Ureter (tissue), 1 donor: ENCODE measurements at places on chromosomes 1 and 21. TPM values are rescaled to one million over a fixed set of nuclear protein-coding genes. Genes with fewer than 3 reads are reported as not detected.

- DNase-seq = no peak
Measured at GRCh38 chr1:33719771-33720670, 143.9 kb upstream of the HMGB4 start.

GRCh38 chr1:79376106-79376505 lies 369.6 kb upstream of the ADGRL4 start:
- no peak for DNase-seq

- DNase-seq = no peak
Measured at GRCh38 chr1:2446394-2446793, 29.7 kb upstream of the PLCH2 start.

The CCDC181 gene
- 1.9 TPM for total RNA-seq

GRCh38 chr1:180734366-180734765 lies 102.5 kb downstream of the XPR1 start:
- no peak for DNase-seq

The TNFAIP8L2 gene
- total RNA-seq = 0.34 TPM

DNA sequence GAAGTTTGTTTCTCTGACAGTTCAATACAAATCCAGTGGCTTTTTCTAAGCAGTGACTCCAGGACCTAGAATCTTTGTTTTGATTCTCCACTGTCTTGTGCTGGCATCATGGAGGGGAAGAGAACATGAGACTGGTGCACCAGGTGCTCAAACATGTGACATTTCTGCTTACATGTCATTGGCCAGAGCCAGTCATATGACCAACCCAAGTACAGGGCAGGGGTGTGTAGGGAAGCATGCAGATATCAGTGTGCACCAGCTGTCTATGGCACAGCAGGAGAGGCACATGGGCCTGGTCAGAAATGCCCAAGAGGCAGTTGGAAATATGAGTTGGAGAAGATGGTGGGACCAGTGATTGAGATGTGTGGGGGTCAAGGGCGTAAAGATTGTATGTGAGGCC lies 297.0 kb downstream of the HHAT start:
- DNase-seq = no peak

- no peak for DNase-seq
Measured at GRCh38 chr1:100585786-100586185, 47.8 kb downstream of the GPR88 start.

The CFHR5 gene
- not detected for total RNA-seq

- DNase-seq = no peak
Measured at GRCh38 chr1:65207317-65207716, 59.3 kb downstream of the AK4 start.

GRCh38 chr1:7262611-7263010 lies 477.4 kb downstream of the CAMTA1 start:
- DNase-seq = no peak

DNA sequence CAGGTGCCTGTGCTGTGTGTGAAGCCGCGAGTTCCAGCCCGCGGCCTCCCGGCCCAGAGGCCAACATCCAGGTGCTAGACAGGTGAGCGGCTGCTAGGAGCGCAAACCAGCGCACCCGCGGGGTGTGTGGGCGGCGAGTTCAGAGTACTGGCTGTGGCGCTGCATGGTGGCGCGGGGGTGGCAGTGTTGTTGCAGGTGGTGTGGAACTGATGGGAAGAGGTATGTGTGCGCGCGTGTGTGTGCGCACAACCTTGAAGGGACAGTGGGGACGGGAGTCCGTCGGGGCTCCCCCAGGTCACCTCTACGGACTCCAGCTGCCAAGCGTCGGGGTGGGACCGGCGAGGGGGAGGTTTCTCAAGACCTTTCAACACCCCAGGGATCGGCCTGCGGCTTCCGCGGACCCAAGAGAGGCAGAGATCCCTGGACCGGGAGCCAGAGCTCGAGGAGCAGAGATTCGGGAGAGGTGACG lies 433 bp upstream of the DMBX1 start:
- no peak for DNase-seq

The CYYR1 gene
- total RNA-seq = 27.6 TPM

DNA sequence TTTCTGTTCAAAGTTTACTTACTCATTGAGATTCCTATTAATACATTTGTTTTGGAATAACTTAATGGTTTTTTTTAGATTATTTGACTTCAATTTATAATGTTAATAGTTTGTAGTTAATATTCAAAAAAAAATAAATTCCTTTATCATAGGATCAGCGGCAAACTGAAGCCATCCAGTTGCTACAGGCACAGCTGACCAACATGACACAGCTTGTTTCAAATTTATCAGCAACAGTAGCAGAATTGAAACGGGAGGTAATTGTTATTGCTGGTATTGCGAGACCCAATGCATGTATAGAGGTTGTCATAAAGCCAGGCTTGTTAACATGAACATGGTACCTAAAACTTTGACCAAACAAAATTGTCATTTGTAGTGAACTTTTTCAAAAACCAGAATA lies 59.0 kb upstream of the FASLG start:
- DNase-seq = no peak

DNA sequence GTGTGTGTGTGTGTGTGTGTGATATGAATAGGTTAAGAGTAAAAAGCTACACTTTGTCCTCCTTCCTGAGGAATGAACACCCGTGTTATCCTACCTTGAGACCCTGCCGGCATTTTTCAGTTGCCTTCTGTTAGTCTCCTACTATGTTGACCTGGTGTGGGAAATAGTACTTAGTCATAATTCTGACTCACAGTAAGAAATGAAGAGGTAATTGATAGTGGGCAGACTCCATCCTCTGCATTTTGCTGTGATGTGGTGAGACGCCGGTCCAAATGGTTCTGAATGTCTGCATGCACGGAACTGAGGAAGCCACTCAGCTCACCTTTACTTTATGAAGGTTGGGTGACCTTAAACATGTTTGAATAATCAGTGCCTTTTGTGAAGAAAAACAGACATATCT lies 12.6 kb downstream of the CD101 start:
- no peak for DNase-seq

The ERRFI1 gene
- 62.3 TPM for total RNA-seq

DNA sequence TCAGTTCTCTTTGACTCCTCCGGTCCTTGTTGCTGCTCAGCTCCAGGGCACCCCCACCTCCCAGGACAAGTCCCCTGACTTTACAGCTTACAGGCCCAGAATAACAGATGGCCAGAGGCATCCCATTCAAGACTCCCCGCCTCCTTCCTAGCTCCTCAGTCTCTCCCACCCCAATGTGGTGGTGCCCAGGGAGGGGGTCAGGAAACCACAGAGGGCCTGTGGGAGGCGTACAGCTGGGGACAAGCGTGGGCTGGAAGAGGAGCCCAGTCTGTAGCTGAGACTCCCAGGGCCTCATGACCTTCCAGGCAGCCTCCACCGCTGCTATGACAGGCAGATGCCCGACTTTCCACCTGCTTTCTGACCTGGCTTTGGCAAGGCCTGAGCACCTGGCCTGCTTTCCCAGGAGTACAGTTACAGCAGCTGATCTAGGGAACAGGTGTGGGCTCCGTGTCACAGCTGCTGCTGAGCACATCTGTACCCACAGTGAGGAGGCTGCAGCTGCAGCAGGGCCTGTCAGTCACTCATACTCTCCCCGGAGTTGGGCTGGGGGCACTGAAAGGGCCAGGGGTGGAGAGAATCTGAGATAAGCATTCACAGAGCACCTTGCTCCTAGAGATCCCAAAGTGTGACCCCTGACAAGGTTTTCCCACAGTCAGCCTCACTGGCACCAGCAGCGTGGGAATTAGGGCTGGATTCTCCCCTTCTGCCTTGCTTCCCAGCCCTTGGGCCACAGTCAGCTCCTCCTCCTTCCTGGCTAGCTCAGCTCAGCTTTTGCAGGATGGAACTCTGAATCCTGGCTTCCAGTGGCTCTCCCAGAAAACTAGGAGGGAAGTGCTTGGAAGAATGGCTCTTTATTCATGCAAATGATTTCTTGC lies 7.1 kb upstream of the NAV1 start:
- no peak for DNase-seq

The PLA2G2D gene
- not detected for total RNA-seq

DNA sequence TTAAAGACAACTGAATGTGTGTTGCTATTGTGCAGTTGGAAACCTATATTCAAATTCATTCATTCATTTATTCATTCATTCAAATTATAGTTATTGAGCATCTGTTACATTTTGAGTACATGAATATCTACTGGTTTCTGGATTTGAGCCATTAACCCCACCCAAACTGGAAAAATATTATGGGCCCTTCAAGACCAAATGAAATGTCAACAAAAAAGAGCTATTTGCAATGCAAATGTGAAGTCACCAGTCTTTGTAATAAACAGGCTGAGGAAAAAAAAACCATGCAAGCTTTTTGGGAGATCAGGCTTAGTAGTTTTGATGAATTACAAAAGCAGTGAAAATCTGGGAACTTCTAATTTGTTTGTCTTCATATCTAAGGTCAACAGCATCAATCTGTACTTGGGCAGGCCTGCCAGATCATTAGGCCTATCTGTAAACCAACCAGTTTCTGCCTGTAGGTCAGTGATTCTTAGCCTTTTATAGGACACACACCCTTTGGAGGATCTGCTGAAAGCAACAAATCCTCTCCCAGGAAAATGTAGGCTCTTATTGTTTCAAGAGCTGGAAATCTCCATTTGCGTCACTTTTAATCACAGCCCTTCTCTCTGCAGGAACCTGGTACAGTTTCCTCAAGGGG lies 134.7 kb downstream of the FAM78B start:
- no peak for DNase-seq
